ENCODE measurements at places on chromosomes 7 and 10.
A peak's percentile ranks its signal among the peaks of the same experiment; 100 is the strongest.

DNA sequence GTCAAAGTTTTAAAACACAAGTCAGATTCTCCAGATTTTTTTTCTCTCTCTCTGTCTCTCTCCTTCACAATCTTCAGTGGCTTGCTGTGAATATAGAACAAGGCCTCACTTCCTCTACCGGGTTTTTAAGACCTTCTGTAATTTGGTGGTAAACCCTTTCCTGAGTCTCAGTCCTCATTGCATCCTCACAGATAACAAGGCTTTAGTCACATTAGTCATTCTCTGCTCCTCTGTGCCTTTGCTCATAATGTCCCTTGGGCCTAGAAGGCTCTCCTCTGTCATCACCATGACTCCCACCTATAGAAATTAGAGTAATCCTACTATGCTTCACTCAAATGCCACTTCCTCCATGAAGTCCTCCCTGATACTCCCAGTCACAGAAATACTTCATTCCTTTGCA lies 172.7 kb upstream of the HPS1 start:
- no peak for DNase-seq

- no peak for DNase-seq
These were observed 69.7 kb upstream of the CAMK2B start for GRCh38 chr7:44395067-44395466.

DNA sequence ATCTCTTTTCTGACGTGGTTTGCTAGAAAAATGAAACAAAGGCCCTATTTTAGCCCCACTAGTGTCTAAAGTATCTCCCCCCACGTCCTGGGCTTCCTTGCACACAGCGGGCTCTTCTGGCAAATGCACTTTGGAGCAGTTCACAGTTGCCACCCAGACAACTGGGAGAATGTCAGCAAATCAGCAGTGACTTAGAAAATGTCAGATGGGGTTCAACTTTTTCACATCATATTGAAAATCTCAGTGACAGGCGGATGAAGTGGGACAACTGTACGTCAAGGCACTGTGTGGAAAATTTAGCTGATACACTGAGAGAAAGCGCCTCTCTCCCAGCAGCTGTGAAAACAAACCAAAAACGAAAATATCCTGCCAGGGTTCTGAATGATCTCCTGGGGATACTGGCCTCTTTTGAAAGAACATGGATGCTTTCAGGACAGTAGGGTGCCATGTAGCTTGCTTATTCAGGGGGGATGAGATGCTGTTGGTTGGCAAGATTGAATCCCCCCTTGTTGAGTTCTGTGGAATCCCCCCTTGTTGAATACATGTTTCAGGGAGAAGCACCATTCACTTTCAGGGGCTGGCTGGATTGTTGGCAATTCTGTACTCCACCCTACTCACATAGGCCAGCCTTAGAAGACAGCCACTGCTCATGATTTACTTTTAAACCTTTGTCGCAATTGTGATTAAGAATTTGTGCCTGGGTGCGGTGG lies 372.8 kb upstream of the CELF2 start:
- peak; percentile 66 for DNase-seq

- DNase-seq, result no peak
These were observed 84.7 kb downstream of the MAPK8 start for GRCh38 chr10:48390933-48391845.

- no peak for DNase-seq
These were observed 19.5 kb downstream of the LRMDA start for GRCh38 chr10:75450644-75451640.

GRCh38 chr10:59324597-59324996 lies 37.8 kb downstream of the FAM13C start:
- no peak for DNase-seq

DNA sequence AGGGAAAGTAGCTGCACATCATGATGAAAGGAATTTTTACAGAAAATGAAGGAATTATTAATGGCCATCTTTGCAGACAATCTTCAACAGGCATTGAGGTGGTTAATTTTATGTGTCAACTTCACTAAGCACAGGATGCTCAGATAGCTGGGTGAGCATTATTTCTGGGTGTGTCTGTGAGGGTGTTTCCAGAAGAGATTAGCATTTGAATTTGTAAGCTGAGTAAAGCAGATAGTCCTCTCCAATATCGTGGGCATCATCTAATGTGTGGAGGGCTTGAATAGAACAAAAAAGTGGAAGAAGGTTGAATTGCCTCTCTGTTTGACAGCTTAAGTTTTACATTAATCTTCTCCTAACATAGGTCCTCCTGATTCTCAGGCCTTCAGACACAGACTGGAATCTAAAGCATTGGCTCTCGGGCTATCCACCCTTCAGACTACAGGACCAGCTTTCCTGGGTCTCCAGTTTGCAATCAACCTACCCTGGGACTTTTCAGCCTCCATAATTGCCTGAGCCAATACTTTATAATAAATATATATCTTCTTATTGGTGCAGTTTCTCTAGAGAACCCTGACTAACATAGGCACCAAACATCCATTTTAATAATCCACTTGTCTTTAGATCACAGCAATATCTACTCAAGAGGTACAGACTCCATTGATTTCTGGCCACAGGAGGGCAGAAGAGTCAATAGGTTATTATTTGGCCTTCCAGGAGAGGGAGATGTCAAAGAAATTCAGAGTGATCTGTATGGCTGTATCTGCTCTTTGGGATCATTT lies 10.5 kb upstream of the CRPPA start:
- no peak for DNase-seq

DNA sequence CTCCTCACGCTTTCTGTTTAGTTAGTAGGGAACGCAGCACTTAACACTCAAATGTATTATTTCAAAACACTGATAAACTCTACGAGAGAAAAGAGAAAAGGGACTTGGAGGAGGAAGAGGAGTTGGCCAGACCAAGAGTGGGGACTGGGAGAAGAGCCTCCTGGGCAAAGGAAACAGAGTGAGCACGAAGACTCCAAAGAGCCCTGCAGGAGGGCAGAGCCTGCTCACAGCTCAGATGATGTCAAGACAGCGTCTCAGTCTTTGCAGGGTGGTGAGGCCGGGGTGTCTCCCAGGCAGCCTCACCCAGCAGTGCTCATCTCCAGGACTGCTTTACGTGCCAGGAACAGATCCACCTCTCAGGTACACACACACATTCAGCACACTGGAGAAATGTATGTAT lies 41.2 kb downstream of the CYTH3 start:
- DNase-seq, result no peak

DNA sequence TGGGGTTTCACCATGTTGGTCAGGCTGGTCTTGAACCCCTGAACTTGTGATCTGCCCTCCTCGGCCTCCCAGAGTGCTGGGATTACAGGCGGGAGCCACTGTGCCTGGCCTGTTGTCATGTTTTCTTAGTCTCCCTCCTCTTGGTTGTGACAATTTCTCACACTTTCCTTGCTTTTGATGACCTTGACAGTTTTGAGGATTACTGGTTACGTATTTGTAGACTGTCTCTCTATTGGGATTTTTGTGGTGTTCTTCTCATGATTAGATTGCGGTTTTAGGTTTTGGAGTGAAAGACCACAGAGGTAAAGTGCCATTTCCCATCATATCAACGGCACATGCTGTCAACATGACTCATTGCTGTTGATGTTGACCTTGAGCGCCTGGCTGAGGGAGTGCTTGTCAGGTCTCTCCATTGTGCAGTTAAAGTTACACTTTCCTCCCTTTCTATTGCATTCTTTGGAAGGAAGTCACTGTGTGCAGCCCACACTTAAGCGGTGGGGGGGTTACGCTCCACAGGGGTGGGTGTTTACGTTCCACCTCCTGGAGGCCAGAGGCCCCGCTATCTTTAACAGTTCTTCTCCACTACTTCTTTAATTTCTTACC lies 10.8 kb downstream of the NEURL1 start:
- peak; percentile 91 for DNase-seq

DNA sequence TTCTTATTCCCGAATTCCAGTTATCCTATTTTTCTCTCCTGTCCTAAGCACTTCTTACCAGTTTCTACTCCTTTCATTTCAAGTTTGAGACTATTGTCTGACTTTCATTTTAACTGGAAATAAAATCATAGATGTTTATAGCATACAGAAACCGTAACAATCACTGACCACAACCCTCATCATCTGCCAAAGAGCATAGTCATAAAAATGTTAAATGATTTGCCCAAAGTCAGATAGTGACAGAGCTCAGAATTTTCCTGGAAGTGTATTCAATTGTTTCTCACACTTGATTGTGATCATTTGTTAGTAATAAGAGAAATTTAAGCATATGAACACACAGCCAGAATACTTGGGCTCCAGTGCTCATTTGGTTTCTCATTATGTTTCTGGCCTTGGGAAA lies 250.5 kb upstream of the PCDH15 start:
- DNase-seq, result no peak

DNA sequence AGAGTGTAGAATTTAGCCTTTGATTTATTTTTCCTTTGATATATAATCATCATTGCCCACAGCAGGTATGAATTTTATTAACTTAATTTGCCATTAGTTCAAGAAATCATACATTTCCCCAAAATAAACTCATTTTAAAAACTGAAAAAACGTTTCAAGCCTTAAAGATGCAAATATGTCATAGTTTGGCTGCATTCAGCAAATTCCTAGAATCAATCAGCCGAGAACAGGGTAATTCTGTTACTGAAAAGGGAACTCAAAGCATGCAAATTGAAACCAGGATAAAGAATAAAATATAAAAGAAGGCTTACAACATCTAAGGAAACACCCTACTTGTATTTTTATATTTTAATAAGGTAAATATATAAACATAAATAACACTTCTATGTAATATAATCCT lies 233.8 kb upstream of the PRKCQ start:
- no peak for DNase-seq

DNA sequence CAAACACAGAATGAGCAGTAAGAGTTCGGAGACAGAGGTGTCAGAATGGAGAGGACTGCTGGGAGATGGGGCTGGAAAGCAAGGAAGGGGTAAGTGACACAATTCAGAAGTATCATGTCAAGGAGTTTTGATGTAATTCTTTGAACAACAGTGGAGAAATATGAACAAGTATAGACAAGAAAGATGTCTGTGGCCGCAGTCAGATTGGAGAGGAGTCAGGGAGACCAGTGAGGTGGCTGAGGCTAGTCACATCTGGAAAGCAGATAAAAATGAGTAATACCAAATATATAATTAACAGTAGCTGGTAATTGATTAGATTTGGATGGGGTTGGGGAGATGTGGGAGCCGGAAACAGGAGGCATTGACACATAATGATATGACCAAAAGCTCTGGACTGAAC lies 540.9 kb downstream of the SUGCT start:
- DNase-seq, result no peak

DNA sequence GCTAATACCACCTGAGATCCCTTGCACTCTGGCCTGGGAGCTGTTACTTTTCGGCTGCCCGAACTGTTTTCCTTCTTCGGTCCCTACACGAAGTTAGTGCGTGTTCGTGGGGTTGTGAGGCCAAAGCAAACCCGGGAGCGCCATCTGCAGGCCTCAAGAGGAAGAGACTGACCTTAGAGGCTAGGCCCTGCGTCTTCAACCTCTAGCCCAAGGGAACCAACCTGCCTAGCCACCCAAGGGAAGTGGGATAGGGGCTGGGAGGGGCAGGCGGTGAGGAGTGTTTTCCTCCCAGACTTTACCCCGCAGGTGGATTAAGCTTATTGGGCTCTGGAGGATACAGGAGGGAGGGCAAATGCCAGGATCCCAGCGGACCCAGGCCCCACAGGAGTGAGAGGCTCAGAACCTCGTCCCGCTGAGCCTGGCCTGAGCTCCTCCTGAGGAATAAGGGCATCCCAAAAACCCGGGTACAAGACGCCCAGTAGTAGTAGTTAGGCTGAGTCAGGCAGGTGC lies 1.7 kb upstream of the PAX2 start:
- DNase-seq, result no peak

DNA sequence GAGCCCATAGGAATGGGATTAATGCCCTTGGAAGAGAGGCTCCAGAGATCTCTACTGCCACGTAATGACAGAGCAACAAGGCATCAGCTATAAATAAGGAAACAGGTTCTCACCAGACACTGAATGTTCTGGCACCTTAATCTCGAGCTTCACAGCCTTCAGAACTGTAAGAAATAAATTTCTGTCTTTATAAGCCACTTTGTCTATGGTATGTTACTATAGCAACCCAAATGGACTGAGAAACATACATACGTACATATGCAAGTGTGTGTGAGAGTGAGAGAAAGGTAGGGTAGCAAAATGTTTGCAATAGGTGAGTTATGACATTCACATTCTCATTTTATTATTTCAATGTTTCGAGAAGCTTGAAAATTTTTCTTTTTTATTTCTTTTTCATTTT lies 22.1 kb upstream of the HTR5A start:
- DNase-seq, result no peak

- DNase-seq, result no peak
These were observed 11.7 kb upstream of the EDRF1 start for GRCh38 chr10:125707541-125708468.

GRCh38 chr10:35394411-35394851 lies 58.1 kb downstream of the CCNY start:
- DNase-seq, result no peak

GRCh38 chr10:71921324-71922027 lies 42.7 kb upstream of the CHST3 start:
- DNase-seq, result no peak

DNA sequence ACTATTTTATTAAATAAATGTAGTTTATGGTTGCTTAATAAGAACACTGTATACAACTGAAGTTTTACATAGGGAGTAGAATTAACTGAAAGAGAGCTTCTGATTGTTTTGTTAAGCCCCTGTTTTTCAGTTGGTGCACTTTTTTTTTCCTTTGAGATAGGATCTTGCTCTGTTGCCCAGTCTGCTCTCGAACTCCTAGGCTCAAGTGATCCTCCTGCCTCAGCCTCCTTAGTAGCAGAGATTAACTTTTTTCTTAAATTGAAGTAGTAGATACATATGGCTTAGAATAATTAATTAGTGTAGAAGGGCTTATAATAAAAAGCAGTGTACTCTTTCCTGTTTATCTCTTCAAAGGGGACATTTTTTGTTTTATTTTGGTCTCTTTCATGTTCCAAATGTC lies 11.2 kb downstream of the SDHAF3 start:
- no peak for DNase-seq

- no peak for DNase-seq
These were observed 15.0 kb downstream of the GARIN1A start for GRCh38 chr7:128687131-128687530.

DNA sequence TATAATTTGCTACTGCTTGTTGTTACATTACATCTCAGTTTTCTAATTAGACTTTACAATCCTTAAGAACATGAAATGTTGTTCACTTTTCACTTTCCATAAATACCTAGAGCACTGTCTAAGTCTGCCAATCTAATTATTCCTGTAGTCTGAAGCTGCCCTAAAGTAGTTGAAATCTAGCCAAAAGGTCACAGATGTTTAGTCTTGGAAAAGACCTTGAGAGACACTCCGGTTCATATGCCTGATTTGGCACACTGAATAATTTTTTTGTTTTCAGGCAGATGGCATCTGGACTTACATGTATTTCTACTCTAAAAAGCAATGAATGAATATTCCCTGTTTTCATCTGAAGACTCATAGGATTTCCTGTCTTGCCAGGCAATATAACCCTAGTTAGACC lies 359.1 kb downstream of the ANKRD7 start:
- no peak for DNase-seq

- DNase-seq, result no peak
These were observed 40.6 kb downstream of the SEC23IP start for GRCh38 chr10:119933179-119933578.

- DNase-seq, result no peak
These were observed at the start of gene TMEM184A for GRCh38 chr7:1555813-1556543. TMEM184A (minus strand) TSS chr7:1556205; CDS start chr7:1555484, 721 bp downstream.
